ENCODE measurements at places on chromosomes 7 and 10.

- DNase-seq, result no peak
Observed at GRCh38 chr7:134886353-134887057, 99.8 kb upstream of the AGBL3 start.

DNA sequence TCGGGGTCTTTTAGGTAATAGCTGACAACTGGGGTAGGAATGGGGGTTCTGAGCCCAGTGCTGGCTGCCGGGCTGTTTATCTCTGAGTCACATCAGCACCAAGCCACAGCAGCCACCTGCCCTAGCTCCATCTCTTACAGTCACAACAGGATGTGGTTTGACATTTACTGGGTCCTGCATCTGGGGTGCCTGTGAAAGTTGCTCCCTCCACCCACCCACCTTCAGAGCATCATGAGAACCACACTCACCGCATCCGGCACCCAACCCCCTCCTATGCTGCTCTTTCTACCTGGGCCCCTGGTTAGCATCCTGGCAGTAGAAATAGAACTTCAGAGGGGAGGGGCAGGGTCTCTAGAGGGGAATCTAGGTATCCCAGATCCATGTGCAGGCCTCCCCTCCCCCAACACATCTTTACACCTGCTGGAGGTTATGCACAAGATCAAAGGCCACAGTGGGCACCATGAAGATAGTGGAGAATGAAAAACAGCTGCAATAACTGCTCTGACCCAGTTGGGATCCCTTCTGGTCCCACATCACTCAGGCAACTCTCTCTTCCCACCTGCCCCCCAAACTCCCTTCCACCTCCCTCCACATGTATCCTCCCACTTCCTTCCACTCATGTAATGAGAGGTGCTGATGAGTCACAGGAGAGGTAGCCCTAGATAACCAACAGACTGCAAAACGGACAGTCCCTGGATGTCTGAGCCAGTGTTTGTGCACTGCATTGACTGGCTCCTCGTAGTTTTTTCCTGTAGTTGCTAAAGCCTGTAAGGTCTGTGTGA is 38.2 kb downstream of the PRSS2 start:
- no peak for DNase-seq

GRCh38 chr10:50322077-50322476 is 70.8 kb upstream of the ASAH2 start:
- DNase-seq, result no peak

DNA sequence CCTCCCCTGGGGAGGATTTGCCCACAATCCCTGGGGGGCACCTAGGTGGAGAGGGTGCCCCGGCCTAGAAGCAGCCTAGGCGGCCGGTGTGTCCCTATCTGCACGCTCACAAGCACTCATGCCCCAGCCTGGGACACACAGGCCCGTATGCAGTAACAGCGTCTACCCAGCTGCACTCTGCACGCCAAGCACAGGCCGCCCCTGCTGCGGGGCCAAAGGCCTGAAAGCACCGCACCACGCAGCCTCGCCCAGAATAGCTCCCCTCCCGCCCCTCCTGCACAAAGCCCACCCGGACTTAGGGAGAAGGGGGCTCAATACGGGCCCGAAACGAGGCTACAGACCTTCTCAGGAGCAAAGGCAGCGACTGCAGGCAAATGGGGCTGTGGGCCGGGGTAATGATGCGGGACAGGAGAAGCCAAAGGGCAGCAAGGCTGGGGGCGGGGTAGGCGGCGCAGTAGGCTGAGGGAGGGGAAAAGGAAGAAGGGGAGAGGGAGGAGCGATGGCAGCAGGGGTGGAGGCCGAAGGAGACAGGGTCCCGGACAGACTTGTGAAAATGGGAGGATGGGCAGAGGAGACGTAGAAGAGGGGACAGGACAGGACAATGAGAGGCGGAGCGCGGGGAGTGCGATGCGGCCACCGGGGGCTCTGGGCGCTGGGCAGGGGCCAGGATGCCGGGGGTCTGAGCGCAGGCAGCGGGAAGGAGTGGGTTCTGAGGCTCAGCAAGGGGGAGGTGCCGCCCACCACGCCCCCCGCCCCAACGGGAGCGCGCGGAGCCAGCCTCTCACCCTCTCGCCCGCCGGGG is 544 bp downstream of the GPRIN2 start:
- DNase-seq, result peak; percentile 69

- DNase-seq, result no peak
Observed at GRCh38 chr10:63583909-63584724, 62.9 kb downstream of the REEP3 start.

- DNase-seq, result no peak
Observed at GRCh38 chr10:112896273-112896672, 53.8 kb upstream of the TCF7L2 start.

DNA sequence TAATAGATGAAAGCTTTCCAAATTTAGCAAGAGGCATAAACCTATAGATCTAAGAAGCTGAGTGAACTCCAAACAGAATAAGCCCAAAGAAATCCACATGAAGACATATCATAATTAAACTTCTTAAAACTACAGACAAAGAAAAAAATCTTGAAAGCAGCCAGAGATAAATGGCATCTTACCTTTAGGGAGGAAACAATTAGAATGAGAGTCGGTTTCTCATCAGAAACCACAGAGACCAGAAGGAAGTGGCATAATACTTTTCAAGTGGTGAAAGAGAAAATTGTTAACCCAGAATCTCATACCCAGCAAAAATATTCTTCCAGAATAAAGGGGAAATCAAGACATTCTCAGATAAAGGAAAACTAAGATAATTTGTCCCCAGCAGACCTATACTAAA is 98.9 kb upstream of the NANOS1 start:
- no peak for DNase-seq

GRCh38 chr7:151721694-151722093 is 155.2 kb downstream of the PRKAG2 start:
- no peak for DNase-seq

DNA sequence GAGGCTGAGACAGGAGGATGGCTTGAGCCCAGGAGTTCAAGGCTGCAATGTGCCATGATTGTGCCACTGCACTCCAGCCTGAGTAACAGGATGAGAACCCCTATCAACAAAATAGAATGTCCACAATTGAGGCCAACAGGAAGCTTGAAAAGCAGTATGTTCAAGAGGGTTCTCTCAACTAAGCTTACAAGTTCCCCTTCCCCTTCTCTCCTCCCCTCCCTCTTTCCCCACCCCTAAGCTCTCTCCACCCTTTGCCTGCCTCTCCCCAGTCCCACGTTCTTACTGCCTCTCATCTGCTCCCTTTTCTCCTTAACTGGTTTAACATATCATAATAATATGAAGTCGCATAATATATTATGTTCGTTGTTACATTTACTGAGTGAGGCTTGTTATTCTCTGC is 35.4 kb downstream of the KIAA1549 start:
- no peak for DNase-seq

DNA sequence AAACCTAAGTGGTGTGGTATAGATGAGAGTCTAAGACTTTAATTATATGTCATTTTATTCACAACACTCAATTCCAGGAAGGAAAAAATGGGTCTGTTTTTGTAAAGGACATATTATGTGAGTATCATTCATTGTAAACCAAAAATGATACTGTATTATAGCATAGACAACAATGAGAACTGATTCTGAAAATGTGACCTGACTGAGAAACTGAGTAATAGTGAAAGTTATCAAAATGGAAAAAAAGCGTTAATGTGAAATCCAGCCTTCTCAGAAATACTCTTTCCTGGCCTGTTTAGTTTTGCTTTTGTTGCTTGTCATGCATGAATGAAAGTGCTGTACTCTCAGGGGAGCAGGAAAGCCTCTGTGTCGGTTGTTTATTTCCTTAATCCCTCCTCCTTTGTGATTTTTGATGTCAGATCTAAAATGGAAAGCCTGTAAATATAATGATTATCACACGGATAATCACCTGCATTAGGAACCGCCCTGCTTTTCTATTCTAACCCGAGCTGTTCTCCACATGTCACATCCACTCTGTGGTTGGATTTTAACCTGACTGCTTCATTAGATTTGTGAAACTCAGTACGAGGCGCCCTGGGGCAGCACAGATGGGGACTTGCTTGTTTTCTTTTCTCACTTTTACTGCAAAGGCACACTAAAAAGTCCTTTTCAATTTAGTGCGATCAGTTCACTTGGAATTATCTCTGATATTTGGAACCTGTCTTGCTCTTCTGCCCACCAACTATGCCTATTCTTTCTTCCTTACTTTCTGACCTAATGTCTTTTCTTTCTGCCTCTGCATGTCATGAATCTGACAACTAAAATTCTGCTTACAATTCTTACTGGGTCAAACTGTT is 240.9 kb upstream of the KAT6B start:
- DNase-seq, result no peak

DNA sequence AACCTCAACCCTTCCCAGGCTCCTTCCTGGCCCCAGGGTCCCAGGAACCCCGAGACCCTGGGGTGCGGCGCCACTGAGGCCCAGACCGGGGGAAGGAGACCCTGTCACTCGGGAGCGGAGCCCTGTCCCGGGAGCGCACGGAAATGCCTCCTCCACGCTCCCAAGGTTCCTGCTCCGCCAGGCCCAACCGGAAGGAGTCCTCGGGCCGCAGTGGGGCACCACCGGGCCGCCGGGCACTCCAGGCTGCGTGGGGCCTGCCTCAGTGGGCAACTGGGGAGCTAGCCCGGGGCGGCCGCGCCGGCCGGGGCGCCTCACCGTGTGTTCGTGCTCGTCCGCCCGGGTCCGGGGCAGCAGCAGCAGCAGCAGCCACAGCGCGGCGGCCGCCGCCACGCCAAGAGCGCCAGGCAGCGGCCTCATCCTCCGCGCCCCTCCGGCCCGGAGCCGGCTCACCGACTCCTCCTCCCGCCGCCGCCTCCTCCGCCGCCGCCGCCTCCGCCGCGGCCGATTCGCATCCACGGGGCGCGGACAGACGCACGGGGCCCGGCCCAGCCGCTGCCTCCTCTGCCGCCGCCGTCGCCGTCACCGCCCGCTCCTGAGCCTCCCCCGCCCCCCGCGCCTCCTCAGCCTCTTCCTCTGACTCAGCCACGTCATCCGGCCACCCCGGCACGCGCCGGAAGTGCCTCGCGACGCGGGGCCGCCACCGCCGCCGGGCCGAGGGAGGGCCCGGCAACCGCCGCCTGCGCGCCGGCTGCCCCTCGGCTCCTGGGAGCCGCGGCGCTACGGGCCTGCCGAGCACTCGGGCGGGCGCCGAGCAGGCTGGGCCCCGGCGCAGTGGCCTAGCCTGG is at the start of gene TM9SF3:
Gene TM9SF3 (minus strand): TSS at position 594 of the 845 bp plus-strand sequence. CDS start 177 bp downstream, at position 417.
- peak; percentile 95 for DNase-seq

DNA sequence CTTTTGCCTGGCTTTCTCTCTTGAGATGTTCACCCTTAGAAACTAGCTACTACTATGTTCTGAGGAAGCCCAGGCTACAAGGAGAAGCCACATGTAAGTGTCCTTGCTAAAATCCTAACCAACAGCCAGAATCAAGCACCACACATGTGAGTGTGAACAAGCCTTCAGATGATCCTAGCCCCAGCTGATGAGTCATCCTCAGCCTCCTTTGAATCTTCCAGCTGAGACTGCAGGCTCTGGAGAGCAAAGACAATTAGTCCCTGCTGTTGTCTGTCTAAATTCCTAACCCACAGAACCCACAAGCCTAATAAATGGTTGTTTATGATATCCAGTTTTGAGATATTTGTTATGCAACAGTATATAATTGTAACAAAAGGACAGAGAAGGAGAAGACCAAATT is 92.8 kb upstream of the TAC1 start:
- DNase-seq, result no peak

GRCh38 chr7:157596471-157596870 is 259.7 kb downstream of the DNAJB6 start:
- DNase-seq, result no peak

DNA sequence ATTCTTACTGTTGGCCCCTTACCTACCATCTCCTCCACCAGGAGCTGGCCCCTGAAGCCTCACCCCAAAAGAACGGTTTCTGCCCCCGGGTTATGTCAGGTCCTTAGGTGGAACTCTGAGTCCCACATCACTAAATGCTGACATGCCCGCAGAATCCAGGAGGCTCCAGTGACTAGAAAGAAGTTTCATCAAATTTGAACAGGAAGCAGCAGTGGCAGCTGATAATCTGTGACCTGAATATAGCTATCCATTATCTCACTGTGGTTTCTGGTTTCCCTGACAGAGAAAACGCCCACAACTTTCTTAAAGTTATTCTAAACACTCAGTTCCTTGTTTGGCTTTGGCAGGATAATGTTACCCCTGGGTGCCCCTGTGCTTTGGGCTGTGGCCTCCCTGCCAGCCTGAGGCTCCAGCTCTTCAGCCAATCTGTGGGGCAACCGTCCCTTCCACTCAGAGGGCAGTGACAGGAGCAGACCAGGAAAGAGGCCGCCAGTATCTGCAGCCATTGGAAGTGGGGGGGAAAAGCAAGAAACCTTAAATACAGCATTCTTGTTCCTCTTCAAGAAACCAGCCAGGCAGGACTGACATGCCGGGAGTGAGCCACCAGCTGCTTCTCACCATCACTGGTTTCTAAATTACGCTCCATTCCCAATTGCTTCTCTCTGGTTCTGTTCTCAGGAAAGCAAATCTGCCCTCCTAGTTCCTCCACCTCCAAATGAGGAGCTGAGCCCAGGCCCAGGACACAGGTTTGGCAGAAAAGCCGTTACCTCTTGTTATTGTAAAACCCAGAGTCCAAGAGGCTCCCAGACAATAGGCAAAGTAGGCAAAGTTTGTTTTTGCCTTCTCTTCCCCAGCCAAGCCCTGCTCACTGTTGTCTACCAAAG is 41.2 kb upstream of the VCL start:
- no peak for DNase-seq

DNA sequence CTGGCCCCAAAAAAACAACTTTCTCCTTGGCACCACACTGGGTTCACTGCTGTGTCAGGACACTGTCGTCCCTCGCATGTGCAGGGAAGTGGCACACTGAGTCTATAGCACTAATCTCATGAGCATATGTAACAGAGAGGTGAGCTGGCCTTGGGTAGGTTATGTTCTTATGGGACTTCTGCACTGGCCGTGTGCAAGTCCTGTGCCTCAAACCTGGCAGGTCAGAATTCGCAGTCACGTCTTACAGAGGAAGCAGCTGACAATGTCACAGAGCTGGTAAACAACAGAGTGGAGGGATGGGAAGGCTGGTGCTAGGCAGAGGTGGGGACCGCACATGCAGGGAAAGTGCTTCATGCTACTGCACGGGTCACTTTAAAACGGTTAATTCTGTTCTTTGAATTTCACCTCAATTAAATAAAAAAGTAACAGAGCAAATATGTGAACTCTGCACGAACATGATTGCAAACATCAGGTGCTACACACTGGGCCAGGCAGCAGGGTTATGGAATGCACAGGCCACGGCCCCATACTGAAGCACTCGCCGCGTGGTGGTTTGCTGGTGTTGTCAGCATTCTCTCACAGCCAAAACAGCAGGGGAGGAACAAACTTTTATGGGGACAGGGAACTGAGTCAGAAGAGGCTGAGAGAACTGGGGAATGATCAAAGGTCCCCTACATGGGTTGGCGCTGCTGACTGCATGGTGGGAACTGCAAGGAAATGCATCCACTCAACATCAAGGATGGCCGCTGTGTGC is 54.2 kb downstream of the VOPP1 start:
- DNase-seq, result no peak

DNA sequence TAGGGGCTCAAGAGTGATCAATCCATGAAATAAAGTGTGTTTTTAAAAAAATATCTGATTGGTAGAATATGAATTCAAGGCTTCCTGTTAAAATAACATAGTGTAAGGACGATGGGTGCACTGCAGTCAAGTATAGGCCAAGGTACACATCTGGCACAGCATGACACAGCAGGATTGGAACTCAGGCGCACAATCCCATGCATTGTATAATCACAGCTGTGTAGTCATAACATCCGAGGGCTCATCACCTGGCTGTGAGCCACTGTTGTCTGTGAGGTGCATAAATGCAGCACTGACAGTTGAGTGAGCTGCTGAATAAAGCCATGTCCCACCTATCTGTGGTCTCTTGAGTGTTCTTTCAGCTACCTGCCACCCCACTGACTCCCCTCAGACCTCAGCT is 142.3 kb upstream of the HPS1 start:
- DNase-seq, result no peak

GRCh38 chr7:111535142-111535870 is 27.0 kb downstream of the IMMP2L start:
- no peak for DNase-seq
